ENCODE measurements at places on chromosomes 3 and 15.

DNA sequence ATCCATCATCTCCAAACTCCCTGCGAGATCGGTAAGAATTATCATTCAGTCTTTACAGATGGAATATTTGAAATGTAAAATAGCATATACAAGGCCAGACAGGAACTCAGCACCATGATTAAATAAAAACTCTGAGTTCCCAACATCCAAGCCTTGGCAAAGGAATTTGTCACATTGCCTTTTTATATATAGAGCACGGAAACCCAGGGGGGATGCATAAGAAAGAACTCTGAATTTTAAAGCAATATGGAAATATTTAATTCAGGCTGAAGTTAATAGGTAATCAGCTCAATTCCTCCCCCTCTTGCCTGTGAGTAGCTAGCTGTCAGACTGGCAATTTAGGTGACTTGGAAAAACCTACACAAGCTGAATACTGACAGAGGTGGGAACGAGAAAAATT lies 217.9 kb upstream of the KCNMB2 start:
- no peak for DNase-seq

DNA sequence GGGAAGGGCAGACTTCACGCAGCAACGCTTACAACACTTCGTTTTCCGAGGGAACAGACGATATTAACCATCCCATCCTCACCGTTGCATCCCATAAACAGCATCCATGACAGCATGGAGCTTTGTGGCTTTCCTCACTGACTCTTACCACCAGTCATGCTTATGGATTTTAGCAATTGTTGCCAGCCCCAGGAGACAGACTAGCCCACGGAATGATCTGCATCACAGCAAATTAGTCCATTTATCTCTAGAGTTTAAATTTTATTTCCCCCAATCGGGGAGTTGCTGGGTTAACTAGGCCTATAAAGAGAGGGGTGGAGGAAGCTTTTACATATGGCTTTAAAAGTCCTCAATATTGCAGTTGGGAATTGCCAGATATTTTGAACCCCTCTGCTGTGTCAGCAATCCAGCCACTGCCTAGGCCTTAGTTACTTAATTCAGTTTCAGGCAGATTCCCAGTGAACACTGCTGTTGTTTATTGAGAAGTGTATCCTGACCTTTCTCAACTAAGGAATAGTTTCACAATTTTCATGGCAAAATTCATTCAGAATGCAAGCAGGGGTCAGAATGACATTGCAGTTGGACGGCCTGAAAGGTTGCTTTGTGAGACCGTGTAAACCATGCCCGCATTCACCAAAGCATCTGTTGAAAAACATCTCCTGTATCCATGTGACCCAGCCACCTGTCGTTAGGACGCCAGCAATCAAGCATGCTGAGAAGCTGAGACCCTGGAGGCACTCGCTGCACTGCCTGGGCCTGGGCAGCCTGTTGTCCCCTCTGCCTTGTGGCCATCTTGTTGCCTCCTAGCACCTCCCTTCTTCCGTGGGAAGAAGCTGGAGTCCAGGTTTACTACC lies 397.4 kb upstream of the TPM1 start:
- DNase-seq = no peak

DNA sequence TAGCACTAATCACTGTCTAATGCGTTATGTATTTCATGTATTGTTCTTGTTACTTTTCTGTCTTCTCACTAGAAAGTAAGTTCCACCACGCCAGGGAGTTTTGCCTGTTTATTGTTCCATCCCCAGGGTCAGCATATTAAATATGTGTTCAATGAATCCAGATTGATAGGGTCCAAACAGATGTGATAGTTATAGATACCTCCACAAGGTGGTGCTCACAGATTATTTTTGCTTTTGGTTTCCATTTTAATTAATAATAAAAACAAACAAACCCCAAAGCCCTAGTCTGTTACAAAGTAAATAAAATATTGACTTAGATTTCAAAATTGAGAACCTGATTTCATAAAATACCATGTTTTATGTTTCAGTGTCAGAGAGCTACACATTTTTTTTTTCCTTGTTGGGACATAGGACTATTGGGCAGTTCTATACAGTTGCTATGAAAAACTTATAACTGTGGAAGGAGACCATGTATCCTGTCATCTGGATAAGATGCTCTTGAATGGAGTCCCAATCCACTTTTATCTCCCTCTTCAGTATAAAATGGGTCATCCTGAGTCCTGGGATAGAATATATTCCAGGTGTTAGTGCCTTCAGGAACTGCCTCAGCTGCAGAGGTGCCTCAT lies 12.4 kb downstream of the OTOL1 start:
- DNase-seq = no peak

GRCh38 chr15:90836296-90836871 lies 32.0 kb upstream of the FURIN start:
- DNase-seq = no peak

DNA sequence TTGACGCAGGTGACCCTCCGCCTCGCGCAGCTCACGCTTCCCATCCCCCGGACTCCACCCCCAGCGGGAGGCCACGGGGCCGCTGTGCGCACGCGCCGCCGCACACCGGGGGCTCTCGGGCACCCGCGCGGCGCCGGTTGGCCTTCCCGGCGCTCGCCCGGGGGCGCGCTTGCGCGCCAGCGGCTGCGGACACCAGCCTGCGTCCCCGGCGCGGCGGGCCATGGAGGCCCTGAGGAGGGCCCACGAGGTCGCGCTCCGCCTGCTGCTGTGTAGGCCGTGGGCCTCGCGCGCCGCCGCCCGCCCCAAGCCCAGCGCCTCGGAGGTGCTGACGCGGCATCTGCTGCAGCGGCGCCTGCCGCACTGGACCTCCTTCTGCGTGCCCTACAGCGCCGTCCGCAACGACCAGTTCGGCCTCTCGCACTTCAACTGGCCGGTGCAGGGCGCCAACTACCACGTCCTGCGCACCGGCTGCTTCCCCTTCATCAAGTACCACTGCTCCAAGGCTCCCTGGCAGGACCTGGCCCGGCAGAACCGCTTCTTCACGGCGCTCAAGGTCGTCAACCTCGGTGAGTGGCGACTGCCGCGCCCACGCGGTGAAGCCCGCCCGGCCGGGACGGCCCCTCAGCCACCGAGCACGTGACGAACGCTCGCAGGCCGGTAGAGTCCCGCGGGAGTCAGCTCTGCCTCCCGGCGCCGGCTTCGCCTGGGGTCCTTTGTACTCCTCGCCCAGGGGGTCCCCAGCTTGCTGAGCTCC lies at the start of gene C15orf61:
Gene C15orf61 (plus strand): TSS at position 103 of the 754 bp plus-strand sequence. CDS start 118 bp downstream, at position 221.
- peak; percentile 75 for DNase-seq

DNA sequence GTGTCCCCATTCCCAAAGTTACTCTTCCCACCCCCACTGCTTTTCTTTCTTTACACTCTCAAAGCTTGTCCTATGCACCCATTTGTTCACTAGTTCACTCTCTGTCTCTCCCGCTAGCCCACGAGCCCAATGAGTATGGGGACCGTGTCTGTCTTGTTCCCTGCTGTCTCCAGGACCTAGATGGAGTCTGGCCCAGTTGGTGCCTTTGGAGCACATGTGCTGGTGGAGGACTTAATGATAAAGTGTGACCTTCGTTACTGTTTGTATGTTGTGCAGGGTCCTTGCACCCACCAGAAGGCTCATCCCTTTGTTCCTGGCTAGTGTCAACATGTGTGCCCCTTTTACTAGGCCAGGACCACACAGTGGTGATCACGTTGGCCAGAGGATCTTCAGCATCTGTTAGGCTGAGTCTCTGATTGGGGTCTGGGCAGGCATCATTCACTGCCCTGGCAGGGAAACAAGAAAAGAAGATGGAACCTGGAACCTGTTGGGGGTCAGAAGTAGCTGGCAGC lies 7.4 kb downstream of the CISH start:
- DNase-seq = no peak

- DNase-seq = no peak
Measured at GRCh38 chr15:52466134-52466701, 62.5 kb downstream of the MYO5A start.

All from stimulated activated CD4-positive, alpha-beta T cell treated with anti-CD3 and anti-CD28 coated beads, TNF-alpha, amount 100 ng/mL, for 1 hour (primary cell).